Hematopoietic multipotent progenitor cell treated with erythropoietin and hydrocortisone succinate and interleukin-3 and kit ligand, for 15 days (in vitro differentiated cells): ENCODE measurements at places on chromosomes 7 and 10.

GRCh38 chr10:45438466-45439090 lies 64.6 kb downstream of the ALOX5 start:
- peak; percentile 26 for DNase-seq

DNA sequence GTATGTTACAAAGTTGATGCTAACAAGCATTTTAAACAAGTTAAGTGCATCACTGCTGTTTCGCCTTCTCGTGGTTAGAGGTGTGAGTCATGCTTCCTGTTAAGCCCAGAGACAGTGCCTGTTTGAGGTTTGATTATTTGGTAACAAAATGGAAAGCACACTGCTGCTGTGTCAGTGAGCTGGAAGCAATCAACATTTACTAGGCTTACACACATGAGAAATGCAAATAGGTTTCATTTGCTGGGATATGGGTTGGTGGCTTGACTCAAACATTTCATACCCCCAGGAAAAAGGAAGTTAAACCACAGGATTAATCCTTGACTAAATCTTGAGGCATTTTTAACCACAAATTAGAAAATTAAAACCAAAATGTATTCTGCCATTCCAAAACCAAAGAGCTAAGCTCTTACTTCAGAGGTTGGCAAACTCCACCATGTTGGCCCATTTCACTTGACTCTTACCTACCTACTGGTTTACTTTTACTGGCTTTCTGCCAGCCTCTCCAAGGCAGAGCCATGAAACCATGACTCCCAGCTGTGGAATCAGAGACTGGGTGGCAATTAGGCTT lies 139.2 kb downstream of the ETV1 start:
- DNase-seq = no peak

DNA sequence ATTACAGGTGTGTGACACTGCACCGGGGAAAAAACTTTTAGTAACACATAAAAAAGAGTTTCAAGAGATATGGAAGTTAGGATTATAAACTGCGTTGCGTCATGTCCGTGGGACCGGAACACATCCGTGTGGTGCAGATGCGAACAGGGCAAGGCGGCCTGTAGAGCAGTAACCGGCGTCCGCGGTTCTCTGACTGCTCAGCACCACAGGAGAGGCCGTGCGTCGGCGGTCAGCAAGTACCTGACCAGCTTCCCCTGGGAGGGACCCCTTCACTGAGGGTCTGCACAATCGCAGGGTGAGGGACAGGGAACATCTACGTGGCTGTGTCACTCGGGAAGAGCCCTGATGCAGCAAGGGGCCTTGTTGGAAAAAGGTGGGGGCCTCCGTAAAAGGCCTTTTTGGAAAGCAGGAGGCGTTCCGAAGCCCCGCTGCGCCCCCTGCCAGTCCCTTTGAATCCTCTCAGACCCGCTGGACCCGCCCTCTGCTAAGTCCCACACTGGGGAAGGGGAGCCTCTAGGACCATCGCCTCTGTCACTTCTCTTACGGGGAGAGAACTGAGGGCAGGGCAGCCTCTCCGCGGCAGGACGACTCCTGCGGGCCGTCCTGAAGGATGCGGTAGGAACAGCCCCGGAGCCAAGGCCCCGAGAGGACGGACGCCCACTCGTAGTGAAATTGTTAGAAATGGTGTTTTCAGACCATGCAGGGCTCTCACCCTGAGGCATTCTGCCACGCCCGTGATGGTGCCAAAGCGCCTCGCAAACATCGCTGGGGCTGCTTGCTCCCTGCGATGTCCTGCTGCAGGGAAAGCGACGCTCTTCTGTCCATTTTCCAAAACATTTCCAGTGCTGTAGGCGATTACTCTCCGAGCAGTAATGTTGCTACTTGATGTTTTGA lies 771.6 kb upstream of the COBL start:
- DNase-seq = no peak

GRCh38 chr7:20839987-20840386 lies 53.3 kb upstream of the SP8 start:
- no peak for DNase-seq

- no peak for DNase-seq
Measured at GRCh38 chr10:7035126-7035761, 375.6 kb downstream of the SFMBT2 start.

- no peak for DNase-seq
Measured at GRCh38 chr7:131642429-131642828, 86.0 kb upstream of the PODXL start.

DNA sequence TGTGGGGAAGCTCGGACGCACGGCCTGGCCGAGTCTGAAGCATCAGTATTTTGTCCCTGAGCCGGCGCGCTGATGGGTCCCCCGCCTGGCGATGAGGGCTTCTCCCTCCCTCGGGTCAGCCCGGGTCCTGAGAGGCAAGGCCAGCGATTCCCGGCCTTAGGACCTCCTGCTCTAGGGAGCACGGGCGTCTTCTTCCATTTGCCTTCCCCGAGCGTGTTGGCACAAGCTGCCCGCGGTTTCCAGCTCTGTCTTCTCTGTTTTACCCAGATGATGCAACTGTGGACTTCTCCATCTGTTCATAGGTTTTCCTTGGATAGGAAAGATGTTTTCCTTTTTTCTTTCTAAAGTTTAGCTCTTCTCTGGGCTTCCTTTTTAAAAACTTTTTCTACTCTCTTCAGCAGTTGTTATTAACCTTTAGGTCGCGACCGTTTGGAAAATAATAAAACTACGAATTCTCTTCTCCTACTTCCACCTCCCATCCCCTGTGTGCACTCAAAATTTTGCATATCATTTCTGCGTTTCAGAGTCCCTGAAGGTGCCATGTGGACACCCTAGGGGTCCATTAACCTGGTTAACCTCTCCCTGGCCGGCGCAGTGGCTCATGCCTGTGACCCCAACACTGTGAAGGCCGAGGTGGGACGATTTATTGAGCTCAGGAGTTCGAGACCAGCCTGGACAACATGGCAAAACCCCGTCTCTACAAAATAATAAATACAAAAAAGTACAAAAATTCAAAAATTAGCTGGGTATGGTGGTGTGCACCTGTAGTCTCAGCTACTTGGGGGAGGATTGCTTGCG lies 1.4 kb upstream of the SLC25A28 start:
- no peak for DNase-seq

GRCh38 chr7:11341285-11341944 lies 367.7 kb downstream of the PHF14 start:
- peak; percentile 5 for DNase-seq

GRCh38 chr7:44988701-44989100 lies 9.9 kb upstream of the MYO1G start:
- no peak for DNase-seq

- DNase-seq = no peak
Measured at GRCh38 chr7:101985903-101986734, 168.7 kb downstream of the CUX1 start.

DNA sequence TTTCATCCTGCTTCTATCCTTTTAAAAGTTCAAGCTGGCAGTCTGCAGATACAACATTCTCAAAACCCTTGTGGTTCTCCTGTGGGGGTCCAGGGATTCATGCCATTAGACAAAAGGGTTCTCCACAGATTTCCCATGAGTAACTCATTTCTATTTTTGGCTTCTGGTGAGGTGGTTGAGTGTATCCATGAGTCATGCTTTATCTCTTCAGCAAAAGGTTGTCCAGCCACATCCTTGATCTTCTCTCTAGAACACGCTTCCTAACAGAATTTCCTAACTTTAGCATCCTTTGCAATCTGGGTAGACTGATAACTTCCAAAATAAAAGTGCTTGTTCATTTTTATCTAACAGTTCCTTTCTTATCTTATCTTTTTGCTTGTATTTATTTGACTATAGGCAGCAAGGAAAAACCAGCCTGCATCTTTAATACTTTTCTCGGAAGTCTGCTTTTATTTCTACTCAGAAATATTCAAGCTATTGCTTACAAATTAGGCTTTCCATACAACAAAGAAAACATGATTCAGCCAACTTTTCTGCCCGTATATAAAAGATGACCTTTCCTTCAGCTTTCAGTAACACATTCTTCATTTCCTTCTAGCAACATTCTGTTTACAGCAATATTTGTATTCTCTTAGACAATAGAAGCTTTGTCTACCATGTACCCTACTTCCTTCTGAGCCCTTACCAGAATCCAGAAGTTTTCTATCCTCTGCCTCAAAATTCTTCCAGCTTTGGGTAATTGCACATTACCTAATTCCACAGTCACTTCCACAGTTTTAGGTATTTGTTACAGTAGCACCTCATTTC lies 79.3 kb upstream of the IL6 start:
- DNase-seq = no peak

DNA sequence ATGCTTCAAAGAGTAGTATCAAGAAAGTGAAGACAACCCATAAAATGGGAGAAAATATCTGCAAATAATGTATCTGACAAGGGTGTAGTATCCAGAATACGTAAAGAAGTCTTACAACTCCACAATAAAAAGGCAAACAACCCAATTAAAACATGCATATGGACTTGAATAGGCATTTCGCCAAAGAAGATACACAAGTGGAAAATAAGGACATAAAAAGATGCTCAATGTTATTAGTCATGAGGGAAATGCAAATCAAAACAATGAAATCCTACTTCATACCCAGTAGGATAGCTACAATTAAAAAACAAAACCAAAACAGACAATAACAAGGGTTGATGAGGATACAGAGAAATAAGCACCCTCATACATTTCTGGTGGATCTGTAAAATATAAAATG lies 79.2 kb downstream of the NUDCD3 start:
- no peak for DNase-seq

- no peak for DNase-seq
Measured at GRCh38 chr7:78751253-78751652, 702.2 kb downstream of the MAGI2 start.

GRCh38 chr7:139370943-139371313 lies 11.2 kb downstream of the LUC7L2 start:
- no peak for DNase-seq

DNA sequence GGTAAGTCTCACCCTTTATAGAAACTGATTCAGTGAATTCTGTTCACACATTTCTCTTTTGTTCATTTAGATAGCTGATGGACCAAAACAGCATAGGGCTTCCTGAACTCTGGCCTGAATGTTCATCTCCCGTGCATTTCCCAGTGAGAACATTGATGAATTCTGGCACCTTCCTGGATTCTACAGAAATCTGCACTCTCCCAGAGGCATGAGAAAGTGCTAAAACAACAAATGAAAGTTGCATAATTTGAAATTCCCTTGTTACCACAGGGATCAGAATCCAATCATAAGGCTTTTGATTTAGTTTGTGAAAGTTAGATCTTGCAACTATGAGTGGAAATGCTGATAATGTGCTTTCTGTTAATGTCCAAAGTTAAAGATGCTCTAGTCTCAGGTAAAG lies 29.7 kb upstream of the SCIN start:
- DNase-seq = no peak

GRCh38 chr10:73589563-73590126 lies 1.5 kb downstream of the USP54 start:
- DNase-seq = no peak
